Activated CD8-positive, alpha-beta T cell treated with anti-CD3 and anti-CD28 coated beads, Interleukin-2, amount 10 ng/mL, durations not matched to agents 7 days and 5 days (primary cell): ENCODE measurements at places on chromosomes 5 and 9. TPM values are rescaled to one million over a fixed set of nuclear protein-coding genes. Genes with fewer than 3 reads are reported as not detected.

The ENTREP1 gene
- total RNA-seq = not detected

DNA sequence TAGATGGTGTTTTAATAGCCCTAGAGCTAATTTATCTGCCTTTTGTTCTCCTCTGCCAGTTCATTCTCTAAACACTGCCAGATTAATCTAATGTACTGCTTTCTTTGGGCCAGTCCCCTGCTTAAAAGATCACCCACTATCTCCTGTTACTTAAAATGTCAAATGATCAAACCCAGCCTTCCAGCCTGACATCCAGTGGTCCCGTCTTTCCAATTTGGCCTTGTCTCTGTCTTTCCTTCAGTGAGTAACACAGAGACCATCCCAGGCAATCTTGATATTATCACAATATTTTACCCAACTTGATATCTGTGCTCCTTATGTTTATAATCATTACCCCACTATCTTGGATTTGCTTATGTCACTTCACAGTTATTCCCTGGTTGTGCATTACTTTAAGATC lies 12.0 kb downstream of the PRR16 start:
- no peak for DNase-seq

DNA sequence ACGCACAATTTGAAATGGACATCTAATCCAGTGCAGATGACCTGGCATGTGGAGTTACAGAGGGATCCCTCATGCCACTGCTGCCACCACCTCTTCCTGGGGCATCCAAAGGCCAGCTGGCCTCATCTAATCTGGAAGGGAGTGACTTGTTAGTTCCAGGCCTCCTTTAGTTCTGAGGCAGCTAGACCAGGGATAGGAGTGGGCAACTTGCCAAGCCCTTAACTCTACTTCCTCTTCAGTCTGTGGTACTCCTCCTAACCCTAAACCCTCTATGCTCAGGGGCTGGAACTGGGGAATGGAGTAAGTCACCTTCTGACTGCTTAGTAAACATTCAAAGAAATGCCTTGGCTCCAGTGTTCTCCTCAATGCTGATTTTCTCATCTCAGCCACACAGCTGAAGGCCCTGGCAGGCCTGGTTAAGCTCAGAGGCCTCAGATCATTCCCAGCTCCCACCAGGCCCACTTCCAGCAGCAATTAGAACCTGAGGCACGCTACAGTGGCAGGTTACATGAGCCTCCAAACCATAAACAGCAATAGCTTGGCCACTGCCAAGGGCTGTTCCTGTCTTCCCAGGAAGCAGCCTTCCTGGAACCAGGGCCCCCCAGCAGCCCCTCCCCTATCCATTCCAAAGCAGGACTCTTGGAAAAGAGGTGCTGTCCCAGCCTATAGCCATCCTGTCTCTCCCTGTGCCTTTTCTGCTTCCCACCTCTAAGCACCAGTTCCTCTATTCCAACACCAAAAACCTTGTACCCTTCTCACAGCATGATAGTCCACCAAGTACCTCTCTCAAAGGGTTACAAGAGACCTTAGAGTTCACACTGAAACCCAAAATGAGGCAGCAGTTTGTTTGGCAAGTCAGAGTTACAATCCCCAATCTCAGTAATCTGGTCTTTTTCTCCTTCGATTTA lies 2.0 kb downstream of the EIF4EBP3 start:
- no peak for DNase-seq

DNA sequence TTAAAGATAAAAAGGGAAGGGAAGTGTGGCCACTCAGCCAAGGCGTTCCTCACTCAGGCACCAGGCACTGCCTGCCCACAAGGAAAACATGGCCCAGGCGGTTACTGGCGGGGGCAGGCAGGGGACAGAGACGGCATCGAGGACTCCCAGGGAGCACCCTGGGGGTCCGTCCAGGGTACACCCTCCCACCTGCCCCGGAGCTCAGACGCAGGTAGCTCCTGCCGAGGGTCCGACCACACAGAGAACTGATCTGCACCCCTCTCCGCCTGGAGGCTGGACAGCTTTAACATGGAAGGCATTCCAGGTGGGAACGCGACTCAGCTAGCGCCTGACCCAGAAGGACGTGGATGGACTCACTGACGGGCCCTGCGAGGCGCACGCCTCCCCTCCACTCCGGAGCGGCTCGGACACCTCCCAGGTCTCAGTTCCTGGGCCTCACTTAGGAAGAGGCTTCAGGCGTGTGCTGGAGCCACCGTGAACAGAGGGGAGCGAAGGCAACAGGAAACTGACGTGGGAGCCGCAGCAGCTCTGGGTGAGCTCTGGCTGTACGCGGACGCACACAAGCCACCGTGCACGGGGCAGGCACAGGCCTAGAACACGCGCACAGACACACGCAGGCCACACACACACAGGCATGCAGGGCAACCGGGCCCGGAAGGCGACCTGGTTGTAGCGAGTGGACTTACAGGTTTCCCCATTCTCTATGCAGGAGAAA lies 47.5 kb downstream of the NKD2 start:
- DNase-seq = no peak

- DNase-seq = peak; percentile 77
Measured at GRCh38 chr5:172293054-172293744, 9.6 kb upstream of the UBTD2 start.

DNA sequence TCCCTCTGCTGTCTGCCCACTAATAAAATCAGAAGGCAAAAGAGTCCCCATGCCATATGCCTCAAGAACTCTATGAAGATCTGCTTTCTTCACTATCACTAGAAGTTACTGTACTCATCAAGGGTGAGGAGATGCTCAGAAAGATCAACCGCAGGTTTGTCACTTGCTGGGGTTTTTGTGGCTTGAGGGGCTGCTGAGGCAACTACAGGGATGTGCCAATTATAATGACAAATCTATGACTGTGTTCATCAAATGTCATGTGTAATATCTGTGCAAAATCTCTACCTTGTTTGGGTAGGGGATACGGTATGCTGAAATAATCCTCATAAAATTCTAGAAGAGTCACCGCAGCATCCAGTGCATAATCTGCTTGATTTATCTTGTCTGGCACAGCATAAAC lies 13.0 kb downstream of the ERAP1 start:
- DNase-seq = peak; percentile 86

DNA sequence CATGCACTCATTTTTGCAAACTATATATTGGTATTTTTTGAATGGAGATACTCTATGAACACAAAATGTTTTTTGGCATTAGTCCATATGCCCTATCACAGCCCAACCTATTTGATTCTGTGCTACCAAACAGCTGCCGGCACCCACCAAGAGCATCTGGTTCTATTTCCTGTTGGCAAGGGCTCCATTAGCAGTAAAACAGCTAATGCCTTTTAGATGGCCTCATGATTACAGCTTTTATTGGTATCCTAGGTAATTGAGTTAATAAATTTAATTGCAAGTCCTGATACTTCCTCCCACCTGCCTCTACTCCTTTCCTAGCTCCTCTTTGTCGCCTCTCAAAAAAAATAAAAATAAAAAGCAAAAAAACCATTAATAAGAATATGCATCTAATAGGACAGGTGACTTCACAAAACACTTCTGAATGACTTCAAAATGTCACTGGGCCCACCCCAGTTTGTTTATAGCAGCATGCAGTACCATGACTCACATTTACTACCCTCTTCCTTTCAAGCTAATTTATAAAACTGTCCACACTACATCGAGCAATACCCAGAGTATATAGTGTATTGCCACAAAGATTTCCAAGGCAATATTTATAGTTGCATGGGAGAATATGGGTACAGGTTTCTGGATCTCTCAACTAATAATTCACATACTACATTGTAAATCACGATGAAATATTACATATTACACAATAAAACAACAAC lies 620.4 kb downstream of the SLCO4C1 start:
- DNase-seq = no peak

DNA sequence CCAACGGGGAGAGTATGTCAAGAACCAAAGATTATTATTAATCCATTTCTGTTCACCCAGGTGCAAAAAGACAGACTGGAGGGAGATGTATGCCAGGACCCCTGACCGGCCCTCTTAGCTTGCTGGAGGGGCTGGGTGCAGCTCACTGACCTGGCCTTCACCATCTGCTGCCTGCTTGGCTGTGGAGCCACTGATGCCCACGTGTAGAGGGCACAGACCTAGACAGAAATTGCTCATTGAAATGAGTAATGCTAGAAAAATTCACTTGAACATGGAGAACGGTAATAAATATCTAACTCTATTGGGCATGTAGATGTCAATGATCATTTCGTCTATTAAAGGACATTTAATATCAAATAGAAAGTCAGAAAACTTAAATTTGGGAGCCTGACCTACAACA lies 58.8 kb upstream of the ERCC6L2 start:
- DNase-seq = no peak

- DNase-seq = no peak
Measured at GRCh38 chr5:17180330-17180843, 37.0 kb upstream of the BASP1 start.
